K562 (cell line): ENCODE measurements at places on chromosomes 2 and 18.

DNA sequence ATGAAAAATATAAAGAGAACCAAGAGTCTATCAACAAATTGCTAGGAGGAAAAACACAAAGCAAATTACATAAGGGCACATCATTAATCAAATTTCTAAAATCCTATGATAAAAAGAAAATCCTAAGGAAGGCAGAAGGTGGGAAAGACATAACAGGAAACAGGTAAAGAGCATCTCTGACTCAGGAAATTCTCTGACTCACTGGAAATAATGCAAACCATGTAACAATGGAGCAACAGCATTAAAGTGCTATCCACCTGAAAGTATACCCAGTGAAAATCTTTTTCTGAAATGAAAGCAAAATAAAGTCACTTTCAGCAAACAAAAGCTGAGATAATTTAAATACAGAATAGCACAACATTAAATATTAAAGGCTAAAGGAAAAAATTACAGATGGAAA lies 10.9 kb downstream of the ALK start:
- no peak for DNase-seq
- no peaks in the 10 kb centered on the region for H3K36me3 ChIP-seq
- H3K4me3 ChIP-seq = no peak overlapping the region
- no peak overlapping the region for H3K27ac ChIP-seq

DNA sequence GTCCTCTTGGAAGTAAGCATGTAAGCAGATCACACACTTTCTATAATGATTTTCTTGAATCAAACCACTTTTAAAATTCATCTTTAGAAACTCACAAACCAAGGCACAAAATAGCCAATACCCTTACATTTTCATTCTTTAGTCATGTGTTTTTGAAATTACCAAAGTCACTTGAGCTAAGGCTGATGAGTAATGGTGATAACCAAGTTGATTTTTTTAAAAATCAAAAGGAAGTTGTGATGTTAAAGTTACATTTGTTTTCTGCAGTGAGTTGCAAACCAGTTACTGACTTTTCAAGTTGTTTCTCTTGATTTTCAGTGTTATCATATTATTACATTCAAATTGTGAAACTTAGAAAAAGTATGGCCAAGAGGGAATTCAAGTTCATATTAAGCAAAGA lies 21.5 kb upstream of the IL18RAP start:
- H3K27me3 ChIP-seq = no peaks in the 10 kb centered on the region
- H3K36me3 ChIP-seq = no peaks in the 10 kb centered on the region
- H3K4me3 ChIP-seq = no peak overlapping the region
- H3K4me1 ChIP-seq = no peaks in the 10 kb centered on the region
- H3K27ac ChIP-seq = no peak overlapping the region

GRCh38 chr2:85181844-85182456 lies 48.8 kb downstream of the TCF7L1 start:
- H3K4me3 ChIP-seq = no peak overlapping the region
- no peak for DNase-seq
- H3K27ac ChIP-seq = no peak overlapping the region
- no peaks in the 10 kb centered on the region for H3K4me1 ChIP-seq

DNA sequence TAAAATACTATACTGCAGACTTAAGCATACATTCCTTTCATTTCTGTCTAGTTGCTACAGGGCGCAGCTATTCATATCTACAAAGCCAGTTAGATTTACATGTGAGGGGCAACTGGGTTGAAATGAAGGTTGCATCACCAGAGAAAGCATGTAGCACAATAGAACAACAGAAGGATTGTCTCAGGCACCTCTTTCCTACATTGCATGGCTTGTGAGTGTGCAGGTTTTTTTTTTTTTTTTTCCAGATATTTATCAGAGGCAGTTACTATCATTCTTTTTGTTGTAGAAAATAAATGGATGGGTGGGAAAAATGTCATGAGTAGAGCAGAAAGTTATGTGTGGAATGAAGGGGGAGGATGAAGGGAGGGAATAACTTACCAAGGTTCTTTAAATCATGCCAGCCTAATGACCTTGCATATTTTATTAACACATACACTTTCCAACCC lies 86.8 kb downstream of the ERBB4 start:
- no peaks in the 10 kb centered on the region for H3K4me1 ChIP-seq
- H3K4me3 ChIP-seq = no peak overlapping the region
- H3K36me3 ChIP-seq = no peaks in the 10 kb centered on the region
- no peak for DNase-seq
- H3K27ac ChIP-seq = no peak overlapping the region

DNA sequence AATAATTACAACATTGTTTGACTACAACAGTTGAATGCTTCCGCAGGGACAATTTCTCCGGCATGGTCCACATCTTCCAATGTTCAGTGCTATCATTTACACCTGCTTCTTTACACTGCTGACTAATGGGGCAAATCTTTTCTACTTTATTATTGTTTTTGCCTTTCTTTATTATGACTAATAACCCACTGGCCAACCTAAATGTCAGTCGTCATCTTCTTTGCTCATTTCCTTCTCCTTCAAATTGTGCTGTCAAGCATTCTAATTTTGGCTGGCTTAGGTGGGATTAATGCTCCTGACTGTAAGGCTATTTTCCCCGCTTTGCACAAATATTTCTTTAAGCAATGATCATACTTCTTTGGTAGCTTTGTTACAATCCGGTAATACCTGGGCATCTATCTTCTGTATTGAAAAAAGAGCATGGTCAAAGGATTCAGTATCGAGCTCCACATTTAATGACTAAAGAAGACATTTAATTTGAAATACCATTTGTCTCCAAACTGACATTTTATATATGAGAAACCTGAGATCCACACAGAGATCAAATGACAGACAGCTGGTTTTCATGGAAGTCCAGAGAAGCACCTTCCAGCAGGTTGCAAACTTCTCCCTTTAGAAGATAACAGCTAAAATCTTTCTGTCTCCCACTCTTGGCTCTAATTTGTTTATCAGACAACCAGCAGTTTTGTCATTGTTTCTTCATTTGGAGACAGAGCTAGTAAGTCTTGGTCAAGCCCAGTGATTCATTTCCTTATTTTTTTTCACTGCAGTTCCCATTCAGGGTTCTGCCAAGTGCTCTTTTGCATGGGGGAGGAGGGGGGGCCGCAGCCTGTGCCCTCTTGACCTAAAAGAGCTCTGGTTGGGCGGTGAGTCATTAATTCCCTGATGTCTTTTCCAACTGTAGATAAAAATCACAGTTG lies 132.9 kb downstream of the SOCS6 start:
- no peaks in the 10 kb centered on the region for H3K36me3 ChIP-seq
- no peak overlapping the region for H3K4me3 ChIP-seq
- no peaks in the 10 kb centered on the region for H3K4me1 ChIP-seq
- no peak for DNase-seq
- H3K27me3 ChIP-seq = peaks cover 5% of the 10 kb centered on the region

DNA sequence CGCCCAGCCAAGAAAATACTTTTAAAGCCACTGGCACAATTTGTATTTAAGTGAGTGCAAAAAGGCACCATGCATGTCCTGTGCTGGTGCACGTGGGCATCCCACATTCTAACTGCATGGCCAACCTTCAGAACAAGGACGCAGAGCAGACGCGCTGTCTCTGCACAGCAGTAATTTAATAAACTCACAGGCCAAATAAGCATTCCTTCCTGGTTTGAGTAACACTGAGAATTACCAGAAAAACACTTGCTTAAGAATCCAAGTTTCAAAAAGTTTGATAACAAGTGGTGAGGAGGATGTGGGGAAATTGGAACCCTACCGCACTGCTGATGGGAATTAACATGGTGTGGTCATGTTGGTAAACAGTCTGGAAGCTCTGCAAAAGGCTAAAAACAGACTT lies 38.7 kb downstream of the RPL31 start:
- H3K4me1 ChIP-seq = peaks cover 5% of the 10 kb centered on the region
- no peak overlapping the region for H3K4me3 ChIP-seq
- DNase-seq = no peak
- H3K27ac ChIP-seq = no peak overlapping the region
- peaks cover 41% of the 10 kb centered on the region for H3K27me3 ChIP-seq

GRCh38 chr2:138390316-138390945 lies 111.1 kb upstream of the SPOPL start:
- no peaks in the 10 kb centered on the region for H3K36me3 ChIP-seq
- H3K27ac ChIP-seq = no peak overlapping the region
- H3K4me3 ChIP-seq = no peak overlapping the region
- H3K27me3 ChIP-seq = no peaks in the 10 kb centered on the region
- DNase-seq = no peak
- H3K4me1 ChIP-seq = peaks cover 4% of the 10 kb centered on the region; the same call in 1 of the 3 replicates

DNA sequence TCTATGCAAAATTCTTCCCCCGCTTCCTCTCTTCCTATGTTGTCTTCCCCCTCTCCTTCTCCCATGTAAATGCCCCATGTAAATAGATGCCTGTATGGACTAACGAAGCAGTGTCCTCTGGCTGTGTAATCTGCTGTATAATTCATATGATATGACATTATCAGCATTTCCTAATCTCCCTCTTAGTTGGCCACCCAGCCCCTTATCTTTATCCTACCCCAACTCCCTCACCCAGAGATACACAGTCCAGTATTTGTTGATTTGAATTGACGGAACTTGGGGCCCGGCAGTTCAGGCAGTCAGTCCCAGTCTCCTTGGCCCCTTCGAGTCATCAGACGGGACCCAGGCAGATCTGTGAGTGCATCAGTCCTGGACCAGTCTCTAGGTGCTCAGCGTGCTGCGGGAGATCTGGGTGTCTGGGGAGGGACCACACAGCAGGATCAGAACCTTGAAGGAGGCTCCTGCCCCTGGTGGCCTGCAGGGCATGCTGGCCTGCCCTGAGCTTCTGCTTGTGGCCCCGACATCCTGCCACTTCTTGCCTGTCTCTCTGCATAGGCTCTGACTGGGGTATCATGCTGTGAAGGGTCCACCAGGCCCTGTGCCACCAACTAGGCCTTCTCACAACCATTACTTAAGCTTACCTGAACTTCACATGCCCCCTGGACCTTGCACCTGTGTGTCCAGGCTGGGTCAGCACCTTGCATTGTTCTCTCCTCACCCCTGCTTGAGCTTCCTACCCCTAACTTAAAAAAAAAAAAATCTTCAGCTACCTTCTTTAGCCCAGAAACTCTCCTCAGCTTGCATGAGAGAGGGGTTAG lies 88.1 kb upstream of the ATL2 start:
- H3K36me3 ChIP-seq = no peaks in the 10 kb centered on the region
- H3K4me3 ChIP-seq = no peak overlapping the region
- H3K4me1 ChIP-seq = peaks cover 8% of the 10 kb centered on the region; the same call in 2 of the 3 replicates
- DNase-seq = no peak
- no peaks in the 10 kb centered on the region for H3K27me3 ChIP-seq

DNA sequence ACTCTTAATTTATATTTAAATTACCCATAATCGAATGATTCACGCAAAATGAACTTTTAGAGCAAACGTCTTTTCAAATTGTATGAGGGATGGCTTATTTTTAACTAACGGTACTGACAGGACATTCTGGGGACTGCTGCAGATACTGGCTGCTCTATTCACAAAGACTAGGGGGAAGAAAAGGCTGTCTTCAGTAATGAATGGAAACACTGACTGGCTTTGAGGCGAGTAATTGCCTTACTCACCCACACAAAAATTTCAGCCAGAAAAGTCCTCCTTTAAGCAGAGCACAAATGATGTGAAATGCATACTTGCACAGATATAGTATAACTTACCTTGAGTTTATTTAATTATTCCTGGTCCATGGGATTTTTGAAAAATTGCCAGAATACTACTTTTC lies 852.6 kb downstream of the DPP10 start:
- H3K4me1 ChIP-seq = no peaks in the 10 kb centered on the region
- no peak overlapping the region for H3K4me3 ChIP-seq
- H3K36me3 ChIP-seq = no peaks in the 10 kb centered on the region
- no peak overlapping the region for H3K27ac ChIP-seq
- H3K27me3 ChIP-seq = no peaks in the 10 kb centered on the region

DNA sequence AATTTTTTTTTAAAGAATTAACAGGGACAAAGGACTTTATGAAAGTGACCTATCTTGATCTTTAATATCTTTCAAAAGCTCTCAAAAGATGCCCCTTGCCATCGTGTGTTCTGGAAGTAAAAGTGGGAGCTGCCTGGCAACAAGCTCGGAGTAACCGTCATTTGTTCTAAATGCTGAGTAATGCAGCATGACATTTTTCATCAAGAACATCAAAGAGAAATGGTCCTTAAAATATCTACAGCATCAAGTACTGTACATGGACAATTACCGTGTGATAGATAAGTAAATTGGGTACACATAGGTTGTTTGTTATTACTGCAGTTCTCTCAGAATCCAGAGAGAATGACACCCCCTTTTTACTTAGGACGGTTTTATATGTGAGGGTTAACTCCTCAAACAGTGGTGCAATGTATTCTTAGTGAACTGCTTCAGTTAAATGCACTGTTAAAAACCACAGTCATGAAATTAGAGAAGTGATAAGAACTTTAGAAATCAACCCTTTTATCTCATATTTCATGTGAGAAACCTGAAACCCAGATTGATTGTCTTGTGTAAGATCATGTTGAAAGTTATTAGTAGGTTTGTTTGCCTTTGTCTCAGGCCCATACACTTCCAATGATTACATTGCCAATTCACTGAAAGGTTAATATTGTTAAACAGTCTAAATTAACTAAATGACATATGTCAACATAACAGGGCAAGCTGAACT lies 90.6 kb upstream of the HNMT start:
- no peak for DNase-seq
- no peaks in the 10 kb centered on the region for H3K36me3 ChIP-seq
- no peak overlapping the region for H3K4me3 ChIP-seq
- no peaks in the 10 kb centered on the region for H3K27me3 ChIP-seq
- H3K4me1 ChIP-seq = no peaks in the 10 kb centered on the region

DNA sequence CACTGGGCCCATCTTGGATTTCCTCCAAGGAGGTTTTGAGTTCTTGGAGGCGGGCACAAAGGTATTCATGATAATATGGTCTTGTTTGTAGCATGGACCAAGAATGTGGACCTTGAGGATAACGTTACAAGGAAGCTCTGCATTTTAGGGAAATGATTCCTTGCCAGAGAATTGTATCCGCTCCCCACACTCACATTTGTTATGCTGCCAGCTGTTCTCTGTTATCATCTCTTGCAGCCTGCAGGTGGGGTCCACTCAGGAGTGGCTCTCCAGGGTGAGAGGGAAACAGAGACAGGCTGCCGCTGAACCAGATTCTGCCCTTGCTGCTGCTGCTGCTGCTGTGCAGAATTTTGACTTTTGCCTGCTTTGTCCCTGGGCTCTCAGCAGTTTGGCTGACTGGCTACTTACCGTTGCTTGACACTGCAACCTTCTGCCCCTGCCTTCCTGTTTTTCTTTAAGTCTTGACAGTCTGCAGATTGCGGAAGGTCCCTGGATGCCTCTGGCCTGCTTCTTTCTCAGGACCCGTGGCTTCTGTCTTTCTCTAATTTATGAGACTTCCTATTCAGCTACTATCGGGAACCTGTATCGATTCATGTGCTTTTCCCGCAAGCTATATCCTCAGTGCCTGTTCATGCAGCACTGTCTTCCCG lies 122.3 kb upstream of the DOCK10 start:
- no peak overlapping the region for H3K27ac ChIP-seq
- no peaks in the 10 kb centered on the region for H3K27me3 ChIP-seq
- no peaks in the 10 kb centered on the region for H3K4me1 ChIP-seq
- no peaks in the 10 kb centered on the region for H3K36me3 ChIP-seq
- H3K4me3 ChIP-seq = no peak overlapping the region

- no peak for DNase-seq
- H3K27me3 ChIP-seq = no peaks in the 10 kb centered on the region
- H3K4me3 ChIP-seq = no peak overlapping the region
- H3K4me1 ChIP-seq = peaks cover 13% of the 10 kb centered on the region
- no peak overlapping the region for H3K27ac ChIP-seq
Observed at GRCh38 chr2:42951263-42951938, 159.0 kb upstream of the HAAO start.
